ENCODE measurements at places on chromosomes 5 and 9.

DNA sequence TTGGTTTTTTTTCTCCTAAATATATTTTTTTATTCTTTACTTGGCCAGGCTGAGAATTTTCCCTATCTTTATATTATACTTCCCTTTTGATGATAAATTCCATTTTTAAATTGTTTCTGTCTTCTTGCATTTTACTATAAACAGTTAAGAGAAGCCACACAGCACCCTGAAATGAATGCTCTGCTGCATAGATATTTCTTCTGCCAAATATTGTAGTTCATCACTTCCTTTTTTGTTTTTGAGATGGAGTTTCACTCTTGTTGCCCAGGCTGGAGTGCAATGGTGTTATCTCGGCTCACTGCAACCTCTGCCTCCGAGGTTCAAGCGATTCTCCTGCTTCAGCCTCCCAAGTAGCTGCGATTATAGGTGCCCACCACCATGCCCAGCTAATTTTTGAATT lies 8.5 kb upstream of the INIP start:
- DNase-seq: no peak

DNA sequence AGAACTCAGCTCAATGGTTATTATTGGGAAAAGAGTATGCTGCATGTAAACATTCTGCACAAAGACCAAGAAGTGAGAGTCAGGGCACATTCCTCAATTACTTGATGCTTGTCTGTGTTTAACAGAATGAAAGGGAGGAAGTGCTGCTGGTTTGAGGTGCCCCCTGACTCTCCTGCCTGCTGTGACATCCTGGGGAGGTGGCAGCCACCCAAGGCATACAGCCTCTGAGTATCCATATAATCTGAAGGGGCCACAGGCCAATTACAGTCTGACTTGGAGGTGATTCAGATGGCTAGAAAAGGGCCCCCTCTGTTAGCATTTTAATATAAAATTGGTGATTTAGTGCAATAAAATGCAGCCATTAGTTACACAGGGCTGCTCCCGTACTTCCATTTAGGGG lies 313.8 kb downstream of the ASTN2 start:
- no peak for DNase-seq

DNA sequence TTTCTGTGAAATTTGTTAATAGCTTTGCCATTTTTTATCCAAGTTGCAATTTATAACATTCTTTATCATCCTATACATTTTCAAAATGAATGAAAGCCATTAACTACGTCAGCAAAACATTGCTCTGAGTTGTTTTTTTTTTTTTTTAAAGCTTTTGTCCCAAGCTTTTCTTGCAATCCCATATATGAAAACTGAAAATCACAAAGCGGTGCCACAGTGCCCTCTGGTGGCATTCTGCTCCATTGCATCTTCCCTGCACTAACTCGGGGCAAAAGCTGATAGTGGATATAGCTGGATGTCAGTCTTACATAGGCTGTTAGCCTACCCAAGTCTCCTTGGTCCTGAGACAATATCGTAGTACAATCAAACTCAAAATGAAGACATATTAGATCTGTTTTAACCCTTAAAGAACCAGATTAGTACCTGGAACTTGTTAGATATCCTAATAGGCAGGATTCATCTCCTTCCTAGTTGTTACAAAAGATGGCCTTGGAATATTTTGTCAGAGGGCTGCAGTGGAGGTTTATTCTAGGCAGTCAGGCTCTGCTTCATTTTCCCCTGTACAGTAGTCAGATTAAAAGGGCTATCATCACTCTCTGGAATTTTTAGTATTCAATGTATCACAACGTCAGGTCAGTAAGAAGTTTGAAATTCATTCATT lies 669.9 kb downstream of the PTPRD start:
- DNase-seq: peak; percentile 60

- DNase-seq: no peak
Observed at GRCh38 chr9:92616655-92617111, 53.2 kb downstream of the IPPK start.

DNA sequence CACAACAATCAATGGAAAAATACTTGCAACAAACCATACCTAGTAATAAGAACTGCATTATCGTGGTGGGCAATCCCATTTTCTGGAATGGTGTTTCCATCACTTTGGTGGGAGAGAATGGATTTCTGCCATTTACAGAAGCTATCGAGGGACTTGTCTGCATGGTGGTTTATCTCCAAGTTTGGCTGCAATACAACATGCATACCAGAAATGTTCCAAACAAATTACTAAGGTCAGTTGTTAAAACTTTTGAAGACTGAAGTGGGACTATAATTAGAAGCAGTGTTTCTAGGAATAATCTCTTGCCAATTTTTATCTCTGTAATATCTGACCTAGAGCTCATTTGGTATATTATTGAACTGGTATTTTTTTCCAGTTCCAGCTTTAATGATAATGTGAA lies 30.3 kb downstream of the ADAMTS6 start:
- no peak for DNase-seq

- DNase-seq: no peak
Observed at GRCh38 chr9:70615464-70616138, 201.1 kb upstream of the KLF9 start.

DNA sequence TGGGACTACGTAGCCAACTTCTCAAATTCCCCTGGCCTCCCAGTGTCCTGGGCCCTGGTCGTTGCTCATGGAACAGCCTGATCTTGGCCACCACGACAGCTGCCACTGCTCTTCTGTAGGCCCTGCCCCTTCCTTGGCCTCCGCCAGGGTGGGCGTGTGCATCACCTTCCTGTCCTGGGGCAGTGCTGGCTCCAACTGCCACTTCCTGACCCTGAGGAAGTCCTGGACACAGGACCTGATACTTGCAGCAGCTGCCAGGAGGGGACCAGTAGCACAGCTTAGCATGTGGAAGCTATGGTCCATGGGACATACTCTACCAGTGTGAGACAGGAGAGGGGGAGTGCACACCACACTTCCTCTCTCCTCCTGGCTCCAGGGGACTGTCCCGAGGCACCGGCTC lies 145.2 kb downstream of the TENT4A start:
- no peak for DNase-seq

DNA sequence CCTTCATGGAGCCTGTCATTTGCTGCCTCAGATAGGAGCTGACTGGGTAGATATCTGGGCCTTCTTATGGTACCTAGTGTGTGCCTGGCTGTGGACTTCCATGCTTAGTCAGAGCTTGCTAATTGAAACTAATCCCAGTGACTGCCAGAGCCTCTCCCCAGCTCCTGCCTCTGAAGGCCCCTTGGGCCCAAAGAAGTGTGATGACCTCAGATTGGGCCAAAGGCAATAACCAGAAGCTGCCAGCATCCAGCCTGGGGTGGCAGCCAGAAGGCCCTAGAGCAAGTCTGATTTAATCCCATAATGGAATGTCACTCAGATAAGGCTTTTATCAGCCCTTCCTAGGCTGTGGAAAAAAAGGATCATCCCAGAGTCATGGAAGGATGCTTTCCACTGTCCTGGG lies 17.1 kb upstream of the CDC23 start:
- DNase-seq: no peak

DNA sequence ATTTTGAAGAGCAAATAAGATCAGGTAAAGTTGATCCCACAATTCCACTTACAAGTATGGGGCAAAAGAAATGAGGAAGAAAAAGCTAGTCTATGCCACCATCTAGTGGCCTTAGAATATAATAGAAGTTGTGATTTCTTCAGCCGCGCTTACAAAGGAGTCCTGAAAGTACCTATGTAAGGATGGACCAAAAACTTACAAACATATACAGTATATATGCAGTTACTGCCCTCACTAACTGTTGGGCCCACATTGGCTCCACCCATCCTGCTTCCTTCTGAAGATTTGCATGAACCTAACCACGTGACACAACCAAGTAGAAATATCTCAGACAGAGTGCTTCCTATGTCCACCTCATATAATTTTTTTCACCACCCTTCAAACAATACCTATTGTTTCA lies 11.7 kb upstream of the OR13D1 start:
- DNase-seq: peak; percentile 38

DNA sequence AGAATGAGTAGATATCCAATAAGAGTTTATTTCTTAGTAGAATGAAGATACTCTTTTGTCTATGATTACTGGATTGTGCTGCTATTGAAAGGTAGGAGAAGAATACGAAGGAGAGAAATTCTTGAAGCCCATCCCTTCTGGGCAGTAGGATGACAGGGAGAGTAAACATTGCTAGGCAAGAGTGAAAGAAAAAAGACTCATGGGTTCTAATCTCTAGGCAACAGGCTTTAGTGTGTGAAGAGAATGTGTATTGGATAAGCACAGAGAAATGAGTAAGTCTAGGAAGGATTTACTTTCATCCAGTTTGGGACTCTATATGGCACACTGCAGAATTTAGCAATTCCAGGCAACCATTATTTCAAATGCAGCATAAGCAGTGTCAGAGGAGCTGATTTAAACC lies 216.0 kb downstream of the GABRG2 start:
- DNase-seq: no peak

GRCh38 chr9:104456831-104457230 lies 47.2 kb upstream of the OR13F1 start:
- no peak for DNase-seq

DNA sequence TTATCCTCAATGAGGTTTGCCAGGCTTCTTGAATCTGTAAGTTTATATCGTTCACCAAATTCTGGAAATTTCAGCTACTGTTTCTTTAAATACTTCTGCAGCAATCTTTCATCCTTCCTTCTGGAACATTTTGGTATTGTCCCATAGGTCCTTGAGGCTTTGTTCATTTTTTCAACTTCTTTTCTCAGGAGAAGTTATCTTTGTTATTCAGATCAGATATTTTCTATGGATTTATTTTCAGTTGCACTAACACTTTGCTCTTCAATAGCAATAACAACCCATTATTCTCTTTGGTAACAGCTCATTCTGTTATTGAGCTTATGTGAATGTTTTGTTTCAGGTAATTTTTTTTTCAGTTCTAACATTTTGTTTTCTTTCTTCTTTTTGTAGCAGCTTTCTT lies 13.5 kb downstream of the SNX2 start:
- DNase-seq: no peak

- DNase-seq: no peak
Observed at GRCh38 chr5:151357097-151357496, 9.7 kb upstream of the SLC36A2 start.

- DNase-seq: no peak
Observed at GRCh38 chr9:123453076-123453667, 97.2 kb downstream of the CRB2 start.

DNA sequence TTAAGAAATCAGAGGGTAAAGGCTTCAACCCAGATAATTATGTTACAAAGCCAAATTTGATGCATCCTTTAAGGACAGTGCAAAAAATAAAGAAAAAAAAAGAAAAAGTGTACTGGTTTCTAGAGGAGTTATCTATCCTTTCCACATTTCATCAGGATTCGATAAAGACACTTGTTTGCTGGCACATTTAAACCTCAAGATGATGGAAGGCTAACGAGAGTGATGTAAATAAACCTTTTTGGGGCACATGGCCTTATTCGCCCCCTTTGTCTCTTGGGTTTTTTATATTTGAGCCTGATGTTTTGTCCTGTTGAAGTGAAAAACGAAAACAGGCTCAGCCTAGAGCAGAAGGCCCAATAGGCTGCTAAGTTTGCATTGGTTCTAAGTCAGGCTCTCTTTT lies 416.5 kb downstream of the TAF11L14 start:
- no peak for DNase-seq

GRCh38 chr9:29325894-29326293 lies 1752.6 kb upstream of the C9orf72 start:
- DNase-seq: no peak

GRCh38 chr5:135449644-135450043 lies 2.5 kb upstream of the DCANP1 start:
- no peak for DNase-seq

GRCh38 chr9:34114436-34114835 lies 12.1 kb downstream of the DCAF12 start:
- no peak for DNase-seq

GRCh38 chr5:66340786-66341185 lies 196.7 kb downstream of the SREK1 start:
- DNase-seq: no peak

DNA sequence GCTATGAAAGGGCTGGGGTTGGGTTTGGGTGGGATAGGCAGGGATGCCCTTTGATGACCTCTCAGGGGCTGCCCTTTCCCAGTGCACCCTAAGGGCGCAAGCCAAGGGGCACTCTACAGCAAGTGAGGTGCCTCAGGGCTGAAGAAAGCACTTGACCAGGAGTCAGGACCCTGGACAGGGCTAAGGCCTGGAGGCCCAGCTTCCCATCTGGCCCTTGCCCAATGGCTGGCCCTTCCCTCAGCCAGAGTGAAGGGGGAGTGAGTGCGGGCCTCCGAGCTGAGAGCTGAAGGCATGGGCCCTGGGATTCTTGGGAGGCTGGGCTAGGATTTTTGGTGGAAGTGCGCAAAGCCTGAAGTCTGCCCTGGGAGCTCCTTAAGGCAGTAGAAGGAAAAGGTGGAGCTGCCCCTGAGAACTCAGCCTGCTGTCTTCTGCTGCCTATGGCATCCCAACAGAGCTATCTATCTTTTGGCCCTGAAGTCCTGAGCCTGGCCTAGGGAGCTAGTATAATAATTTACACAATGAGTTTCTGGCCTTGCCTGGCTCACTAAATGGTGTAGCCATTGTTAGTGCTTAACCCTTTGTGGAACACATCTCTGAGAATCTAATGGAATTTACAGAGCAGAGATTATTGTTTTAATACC lies 16.4 kb downstream of the JADE2 start:
- DNase-seq: no peak

- DNase-seq: no peak
Observed at GRCh38 chr9:85392260-85392659, 349.5 kb downstream of the AGTPBP1 start.

GRCh38 chr5:5069851-5070250 lies 70.3 kb upstream of the ADAMTS16 start:
- DNase-seq: no peak

DNA sequence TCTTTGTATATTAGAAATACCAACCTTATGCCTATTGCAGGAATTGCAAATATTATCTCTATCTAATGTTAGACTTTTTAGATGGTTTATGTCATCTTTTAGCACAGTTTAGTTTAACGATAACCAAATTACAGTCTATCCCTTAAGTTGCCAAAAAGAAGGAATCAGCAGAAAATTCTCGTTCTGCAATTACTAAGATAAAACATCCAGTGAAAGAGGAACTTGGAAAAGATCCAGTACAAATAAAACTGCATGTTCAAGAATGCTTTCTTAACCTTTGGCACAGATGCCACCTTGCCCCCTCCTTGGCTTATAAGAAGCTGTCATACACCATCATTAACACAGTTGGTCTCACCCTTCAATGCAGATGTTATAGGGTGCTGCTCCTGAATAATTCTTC lies 124.0 kb downstream of the SEMA5A start:
- no peak for DNase-seq

DNA sequence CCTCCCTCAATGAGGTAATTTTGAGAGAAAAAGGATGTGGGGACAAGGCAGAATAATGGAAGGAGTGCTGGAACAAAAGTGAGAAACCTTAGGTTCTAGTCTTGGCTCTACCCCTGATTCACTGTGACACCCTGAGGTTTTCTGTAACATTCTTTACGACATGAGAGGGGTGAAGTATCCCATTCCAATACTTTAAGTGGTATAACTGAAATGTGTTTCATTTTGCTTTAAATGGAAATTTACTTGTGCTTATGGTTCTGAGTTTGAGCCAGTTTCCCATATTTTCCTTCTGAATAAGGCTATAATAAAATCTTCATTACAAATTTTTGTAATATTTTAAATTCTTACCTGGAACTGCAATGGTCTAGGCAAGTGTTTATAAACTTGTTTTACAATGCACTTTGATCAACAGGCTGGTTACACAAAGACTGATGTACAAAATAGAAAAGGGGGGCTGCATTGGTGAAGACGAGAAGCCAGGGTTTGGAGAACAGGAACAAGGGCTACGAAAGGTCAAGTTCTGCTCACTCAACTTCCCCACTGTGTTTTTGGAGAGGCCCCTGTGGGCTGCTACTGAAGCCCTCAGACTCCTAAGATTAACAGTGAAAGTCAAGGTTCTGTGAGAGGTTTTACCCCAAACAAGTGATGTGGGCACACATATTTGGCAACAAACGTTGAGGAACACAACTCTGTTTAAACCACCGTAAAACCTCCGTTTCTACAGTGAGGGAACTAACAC lies 171.9 kb upstream of the ELL2 start:
- DNase-seq: no peak

All from activated CD4-positive, alpha-beta T cell treated with anti-CD3 and anti-CD28 coated beads, Interleukin-2, Interleukin-6, amounts not matched to agents 100 ng/mL and 50 ng/mL, durations not matched to agents 16 hours and 8 hours (primary cell).